ENCODE measurements at places on chromosomes 16 and 17.

DNA sequence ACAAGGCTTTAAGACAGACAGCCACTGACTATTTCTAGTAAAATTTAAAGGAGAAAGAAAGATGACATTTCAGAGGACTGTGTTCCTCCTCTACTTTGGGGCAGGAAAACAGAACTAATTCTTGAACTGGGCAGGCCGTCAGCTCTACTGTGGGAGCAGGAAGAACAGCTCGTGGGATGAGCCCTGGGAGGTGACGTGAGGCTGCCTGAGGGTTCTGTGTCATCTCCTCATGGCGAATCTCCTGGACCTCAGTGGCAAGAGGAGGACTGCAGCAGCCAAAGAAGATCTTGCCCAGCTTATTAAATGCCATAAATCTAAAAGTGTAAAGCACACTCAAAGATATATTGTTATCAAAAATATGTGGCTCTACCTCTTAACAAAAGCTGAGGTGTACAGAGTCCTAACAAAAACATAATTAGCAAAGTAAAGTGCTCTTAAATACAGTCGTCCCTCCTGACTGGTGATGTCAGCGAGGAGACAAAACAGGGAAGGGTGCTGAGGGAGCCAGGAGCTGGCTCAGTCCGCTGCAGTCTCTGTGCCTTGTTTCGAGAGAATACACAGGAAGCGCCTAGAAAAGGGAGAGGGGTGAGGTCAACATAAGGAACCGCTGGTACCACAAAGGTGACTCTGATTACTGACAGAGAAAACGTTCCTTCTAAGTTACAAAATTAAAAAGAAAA is 58.0 kb downstream of the CREBBP start:
- no peak for DNase-seq

DNA sequence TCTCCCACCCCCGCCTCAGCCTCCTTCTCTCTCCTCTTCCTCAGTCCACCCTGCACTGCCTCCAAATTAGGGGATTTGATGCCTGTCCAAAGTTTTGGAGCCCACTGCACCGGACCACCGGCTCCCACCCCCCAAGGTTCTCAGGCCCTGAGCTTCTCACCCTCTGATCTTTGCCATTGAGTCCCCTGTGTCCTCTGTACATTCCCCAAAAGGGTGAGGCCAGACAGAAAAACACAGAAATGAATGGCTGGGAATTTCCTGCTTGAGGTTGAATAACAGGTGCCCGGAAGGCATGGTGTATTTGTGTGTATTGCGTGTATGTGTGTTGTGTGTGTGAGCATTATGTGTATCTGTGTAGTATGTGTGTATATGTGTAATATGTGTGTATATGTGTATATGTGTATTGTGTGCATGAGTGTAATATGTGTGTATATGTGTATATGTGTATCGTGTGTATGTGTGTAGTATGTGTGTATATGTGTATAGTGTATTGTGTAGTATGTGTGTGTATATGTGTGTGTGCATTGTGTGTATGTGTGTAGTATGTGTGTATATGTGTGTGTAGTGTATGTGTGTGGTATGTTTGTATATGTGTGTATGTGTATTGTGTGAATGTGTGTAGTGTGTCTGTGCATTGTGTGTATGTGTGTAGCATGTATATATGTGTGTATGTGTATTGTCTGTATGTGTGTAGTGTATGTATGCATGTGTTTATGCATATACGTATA is 16.0 kb upstream of the CCL17 start:
- DNase-seq = no peak

GRCh38 chr16:4481963-4482362 is 5.8 kb downstream of the HMOX2 start:
- no peak for DNase-seq

- no peak for DNase-seq
Measured at GRCh38 chr17:28071891-28072606, 29.6 kb downstream of the NLK start.

GRCh38 chr17:7177191-7177953 is 1.8 kb downstream of the ASGR1 start:
- DNase-seq = peak; percentile 85

DNA sequence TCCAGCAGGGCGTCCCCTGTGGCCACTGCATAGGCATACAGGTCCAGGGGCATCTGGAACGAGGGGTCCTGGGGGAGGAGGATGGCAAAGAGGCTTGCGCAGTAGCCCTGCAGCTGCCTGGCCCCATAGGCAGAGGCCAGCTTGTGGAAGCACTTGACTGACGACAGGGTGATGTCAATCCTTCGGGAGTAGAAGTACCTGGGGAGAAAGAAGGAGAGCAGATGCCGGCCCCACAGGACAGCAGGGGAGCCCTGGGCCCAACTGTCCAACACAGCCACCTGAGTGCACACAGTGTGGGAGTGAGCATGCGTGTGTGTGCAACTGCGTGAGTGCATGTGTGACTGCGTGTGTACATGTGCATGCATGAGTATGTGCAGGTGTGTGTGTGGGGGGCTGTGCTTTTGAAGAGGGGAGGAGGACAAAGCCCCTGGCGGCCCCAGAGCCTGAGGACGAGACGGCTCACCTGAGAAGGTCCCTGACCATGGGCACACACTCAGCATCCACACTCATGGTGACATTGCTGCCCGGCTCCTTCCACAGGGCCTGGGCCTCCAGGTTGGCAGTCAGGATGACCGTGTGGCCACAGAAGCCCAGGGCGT is 7.1 kb downstream of the LGALS3BP start:
- no peak for DNase-seq

DNA sequence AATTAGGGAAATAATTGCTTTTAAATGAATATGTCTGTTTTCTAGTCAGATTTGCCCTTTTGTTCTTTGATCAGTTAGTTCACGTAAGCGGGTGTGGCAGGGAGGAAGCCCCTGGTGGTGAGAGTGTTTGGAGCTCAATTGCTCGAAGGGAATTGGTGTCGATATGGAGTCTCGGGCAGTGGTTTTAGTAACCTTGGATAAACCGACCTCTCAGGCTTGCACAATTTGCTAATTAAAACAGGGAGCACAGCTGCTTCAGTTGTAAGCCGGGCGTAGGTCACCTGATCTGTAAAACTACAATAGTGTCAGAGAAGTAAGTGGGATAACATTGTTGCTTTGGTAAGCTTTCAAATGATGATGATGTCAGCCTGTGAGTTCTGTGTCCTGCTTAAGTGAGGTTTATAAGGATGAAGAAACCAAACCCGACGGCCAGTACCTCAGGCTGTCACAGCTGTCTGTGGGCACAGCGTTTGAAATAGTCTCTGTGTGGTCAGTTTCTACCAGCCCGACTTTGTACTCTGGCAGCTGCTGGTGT is 2.9 kb downstream of the ZNF750 start:
- DNase-seq = no peak

- no peak for DNase-seq
Measured at GRCh38 chr17:64036198-64036922, 15.9 kb upstream of the ICAM2 start.

DNA sequence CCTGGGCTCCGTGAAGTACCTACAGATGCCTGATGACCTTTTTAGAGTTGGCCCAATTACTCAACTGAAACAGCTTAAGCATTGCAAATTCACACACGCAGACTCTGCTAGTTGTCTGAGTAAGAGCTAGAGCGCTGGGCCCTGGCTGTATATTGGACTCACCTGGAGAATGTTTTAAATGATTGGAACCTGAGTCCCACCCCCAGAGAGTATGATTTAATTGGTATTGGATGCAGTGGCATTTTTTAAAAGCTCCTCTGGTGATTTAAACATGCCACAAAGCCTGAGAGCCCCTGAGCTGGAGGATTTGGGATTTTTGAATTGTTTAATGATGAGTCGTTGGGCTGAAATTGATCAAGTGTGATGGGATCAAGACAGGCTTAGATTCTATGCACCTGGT is 143.9 kb upstream of the SDK2 start:
- DNase-seq = no peak

DNA sequence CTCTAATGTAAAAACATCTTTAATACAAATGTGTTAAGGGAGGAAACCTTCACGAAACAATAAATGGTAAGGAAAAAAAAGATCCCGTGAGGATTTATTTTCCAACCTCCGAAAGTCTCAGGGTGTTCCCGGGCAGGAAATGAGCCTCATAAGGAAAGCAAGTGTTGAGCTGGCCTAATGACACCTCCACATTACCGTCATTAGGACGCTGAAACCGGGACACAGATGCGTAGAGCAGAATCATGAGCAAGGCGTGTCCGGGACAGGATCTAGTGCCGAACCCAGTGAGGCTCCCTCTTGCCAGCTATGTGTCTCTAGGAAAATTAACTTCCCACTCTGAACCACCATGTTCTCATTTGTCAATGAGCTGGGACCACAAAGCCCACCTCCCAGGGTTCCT is 22.7 kb upstream of the CYTH1 start:
- no peak for DNase-seq

DNA sequence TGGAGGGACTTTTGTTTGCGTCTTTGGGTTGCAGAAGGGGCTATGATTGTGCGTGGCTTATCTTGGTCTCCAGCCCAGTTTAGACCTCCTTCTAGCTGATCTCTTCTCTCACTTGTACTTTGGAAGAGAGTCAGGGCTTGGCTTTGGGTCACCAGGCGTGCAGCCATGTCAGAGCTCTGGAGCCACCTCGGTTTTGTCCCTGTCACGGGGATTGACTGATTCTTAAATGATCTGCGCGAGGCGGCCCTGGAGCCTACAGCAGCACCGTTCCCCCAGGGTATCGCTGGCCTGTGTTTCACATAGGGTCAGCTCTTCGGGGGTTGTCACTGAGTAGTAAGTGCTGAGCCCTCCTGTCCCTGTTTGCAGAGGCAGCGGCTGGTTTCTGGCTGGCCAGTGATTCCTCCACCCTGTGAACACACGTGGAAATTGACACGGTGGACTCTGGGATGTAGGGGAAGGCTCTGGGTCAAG is 209.8 kb upstream of the CHMP6 start:
- no peak for DNase-seq

- DNase-seq = no peak
Measured at GRCh38 chr17:18139092-18139491, 30.5 kb downstream of the MYO15A start.

DNA sequence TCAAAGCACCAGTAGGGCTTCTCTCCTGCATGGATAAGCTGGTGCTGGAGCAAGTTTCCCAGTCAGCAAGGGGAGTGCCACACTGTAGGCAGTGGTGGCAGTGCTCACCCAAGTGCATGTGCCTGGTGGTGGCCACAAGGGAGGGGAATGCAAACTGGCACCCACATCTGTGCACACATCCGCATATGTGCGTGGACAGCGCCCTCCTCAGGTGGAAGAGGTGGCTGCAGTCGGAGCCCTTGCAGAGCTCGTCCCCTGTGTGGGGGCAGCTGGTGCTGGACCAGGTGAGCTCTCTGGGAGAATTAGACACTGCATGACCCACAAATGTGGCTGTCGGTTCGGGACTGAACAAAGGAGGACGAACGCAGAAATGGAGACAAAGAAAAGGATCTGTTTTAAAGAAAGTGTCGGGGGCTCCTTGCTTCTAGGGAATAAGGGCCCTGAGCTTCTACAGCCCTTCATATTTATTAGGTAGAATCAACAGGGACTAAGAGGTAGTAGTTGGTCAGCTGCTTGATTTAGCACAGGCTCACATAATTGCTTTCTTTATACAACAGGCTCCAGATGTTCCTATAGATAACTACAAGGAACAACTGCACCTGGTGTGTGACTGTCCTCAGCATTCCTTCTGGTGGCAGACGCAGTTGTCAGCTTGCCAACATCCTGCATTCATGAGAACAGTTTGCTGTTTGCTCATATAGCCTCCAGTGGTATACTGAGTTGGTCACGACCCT is 5.3 kb upstream of the ZNF689 start:
- peak; percentile 41 for DNase-seq

- no peak for DNase-seq
Measured at GRCh38 chr16:10877472-10877946, 507 bp downstream of the CIITA start.

- DNase-seq = no peak
Measured at GRCh38 chr16:76696876-76697275, 419.7 kb downstream of the CNTNAP4 start.

- no peak for DNase-seq
Measured at GRCh38 chr17:40072040-40072734, 9.4 kb downstream of the THRA start.
